ENCODE measurements at places on chromosomes 7 and 10. TPM values are rescaled to one million over a fixed set of nuclear protein-coding genes. Genes with fewer than 3 reads are reported as not detected.

The TACC2 gene
- 173 TPM for total RNA-seq

The BTBD16 gene
- total RNA-seq: 0.55 TPM

The ADCYAP1R1 gene
- 17.6 TPM for total RNA-seq

The ADAP1 gene
- total RNA-seq: 11.4 TPM

The STAM gene
- total RNA-seq: 19.3 TPM

The YAE1 gene
- total RNA-seq: 16.3 TPM

The LOXL4 gene
- 12.2 TPM for total RNA-seq

The JCAD gene
- 141 TPM for total RNA-seq

The EIF5AL1 gene
- 0.16 TPM for total RNA-seq

The GALNT17 gene
- 43.2 TPM for total RNA-seq

The GPR158 gene
- total RNA-seq: 1.1 TPM

DNA sequence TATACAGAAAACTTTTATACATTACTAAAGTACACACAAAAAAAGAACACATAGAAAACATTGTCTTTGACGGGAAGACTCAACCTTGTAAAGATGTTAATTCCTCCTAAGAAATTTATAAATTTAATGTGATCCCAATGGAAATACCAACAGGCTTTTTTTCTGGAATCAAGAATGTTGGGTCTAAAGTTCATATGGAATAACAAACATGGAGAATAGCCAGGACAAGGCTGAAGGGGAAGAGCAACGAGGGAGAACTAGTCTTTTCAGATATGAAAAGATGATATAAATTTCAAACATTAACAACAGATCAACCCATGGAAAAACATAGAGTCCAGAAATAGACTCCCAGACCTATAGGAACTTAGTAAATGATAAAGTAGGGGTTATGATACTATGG, 19.8 kb downstream of the HIPK2 start:
- no peak for DNase-seq

DNA sequence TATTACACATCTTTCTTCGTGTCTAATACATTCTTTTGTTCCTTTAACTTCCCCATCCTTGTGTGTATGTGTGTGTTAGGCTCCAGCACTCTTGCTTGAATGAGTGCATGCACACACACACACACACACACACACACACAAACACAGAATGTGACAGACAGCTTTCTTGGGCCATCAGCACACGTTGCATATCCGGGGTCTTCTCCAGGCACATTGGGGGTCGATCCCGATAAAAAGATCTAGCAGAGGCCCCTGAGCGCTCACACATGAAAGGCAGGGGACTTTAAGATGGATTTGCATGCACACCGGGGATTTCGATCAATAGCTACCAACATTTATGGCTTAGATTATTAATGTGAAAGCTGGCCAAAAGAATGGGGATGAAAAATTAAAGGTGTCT, 4.5 kb downstream of the SKIDA1 start:
- DNase-seq: no peak

GRCh38 chr10:118763202-118763988, 8.6 kb upstream of the CACUL1 start:
- no peak for DNase-seq

DNA sequence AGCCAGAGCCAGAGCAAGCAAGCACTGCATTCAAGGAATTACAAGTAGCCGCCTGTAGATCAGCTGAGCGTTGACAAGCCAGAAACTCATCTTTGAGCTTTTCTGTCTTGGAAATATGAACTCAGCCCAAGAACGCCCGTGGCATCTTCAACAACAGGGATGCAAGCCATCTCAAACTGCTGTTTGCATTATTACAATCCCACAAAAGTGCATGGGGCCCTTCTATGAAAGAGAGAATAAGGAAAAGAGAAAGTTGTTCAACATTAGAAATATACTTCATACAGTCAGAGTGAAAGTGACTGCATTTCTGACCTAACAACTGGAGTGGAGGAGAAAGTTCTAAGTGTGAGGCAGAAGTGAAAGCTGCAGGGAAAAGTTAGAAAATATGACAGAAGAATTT, 6.5 kb downstream of the SGCE start:
- no peak for DNase-seq

- DNase-seq: no peak
Measured at GRCh38 chr7:97002555-97003261, 2.6 kb upstream of the DLX6 start.

DNA sequence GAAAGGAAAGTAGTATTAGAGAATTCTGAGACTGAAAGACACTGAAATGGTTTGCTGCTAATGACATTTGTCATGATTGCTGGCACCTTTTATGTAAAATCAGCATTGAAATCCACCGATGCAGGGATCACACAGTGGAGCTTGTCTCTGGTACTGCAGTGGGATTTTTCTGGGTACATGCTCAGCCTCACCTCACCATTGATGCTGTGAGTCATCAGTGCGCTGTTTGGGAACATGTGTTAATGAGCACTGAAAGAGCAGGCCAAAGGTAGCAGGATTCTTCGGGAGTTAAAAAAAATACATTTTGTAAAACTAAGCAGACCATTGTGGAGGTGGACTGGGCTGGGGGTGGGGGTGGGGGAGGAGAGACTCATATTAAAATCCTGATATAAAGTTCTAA, 174.9 kb downstream of the CREB5 start:
- DNase-seq: no peak

DNA sequence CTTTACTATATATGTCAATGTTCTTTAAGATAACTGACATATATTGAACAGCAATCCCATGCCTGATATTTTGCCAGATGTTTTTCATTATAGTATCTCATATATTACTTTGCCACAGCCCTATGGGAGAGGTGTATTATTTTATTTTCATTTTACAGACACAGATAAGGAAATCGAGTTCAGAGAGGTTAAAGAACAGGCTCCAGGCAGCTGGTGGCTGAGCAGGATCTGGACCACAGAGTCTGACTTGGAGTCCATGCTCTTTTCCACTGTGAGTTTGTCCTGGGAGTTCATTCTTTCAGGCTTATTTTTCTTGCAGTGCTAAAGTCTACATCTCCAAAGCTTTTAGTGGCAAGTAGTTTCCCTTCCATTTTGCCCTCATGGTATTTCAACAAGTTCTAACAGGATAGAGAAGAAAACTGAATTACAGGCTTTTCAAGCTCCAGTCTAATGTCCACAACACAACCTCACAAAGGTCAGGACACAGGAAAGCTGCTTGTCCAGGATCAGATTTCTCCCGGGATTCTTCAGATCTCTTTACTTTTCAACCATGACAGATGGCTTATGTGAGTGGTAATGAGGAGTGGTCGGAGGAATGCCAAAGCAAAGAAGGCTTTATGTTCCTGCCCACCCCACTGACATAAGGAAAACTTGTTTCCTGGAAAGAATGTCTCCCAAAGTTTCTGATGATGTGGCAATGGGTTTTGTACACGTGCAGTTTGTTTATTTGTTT, 13.1 kb upstream of the SLC35B4 start:
- no peak for DNase-seq

- no peak for DNase-seq
Measured at GRCh38 chr7:36600869-36601530, 123.3 kb downstream of the AOAH start.

DNA sequence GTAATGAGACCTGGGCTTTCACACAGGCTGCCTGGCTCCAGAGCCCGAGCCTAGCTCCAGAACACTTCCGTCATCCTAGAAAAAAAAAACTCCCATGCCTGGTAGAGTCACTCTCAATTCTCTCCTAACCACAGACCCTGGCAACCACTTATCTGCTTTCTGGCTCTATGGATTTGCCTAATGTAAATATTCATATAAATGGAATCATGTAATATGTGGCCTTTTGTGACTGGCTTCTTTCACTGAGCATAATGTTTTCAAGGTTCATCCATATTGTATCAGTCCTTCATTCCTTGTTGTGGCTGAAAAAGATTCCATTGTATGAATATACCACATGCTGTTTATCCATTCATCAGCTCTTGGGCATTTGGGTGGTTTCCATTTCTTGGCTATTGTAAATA, 167.7 kb upstream of the MKLN1 start:
- DNase-seq: no peak

DNA sequence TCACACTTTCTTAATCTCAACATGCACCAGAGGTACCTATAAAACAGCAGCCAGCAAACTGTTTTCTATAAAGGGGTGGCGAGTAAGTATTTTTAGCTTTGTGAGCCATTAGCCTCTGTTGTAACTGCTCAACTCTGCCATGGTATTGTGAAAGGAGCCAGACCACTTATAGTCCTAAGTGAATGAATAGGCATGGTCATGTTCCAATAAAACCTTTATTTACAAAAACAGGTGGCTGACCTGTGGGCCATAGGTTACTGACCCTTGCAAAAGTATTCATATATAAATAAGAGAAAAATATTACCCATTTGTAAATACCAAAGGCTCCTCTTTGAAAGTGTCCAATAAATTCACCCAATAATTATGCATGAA, 50.3 kb downstream of the ICA1 start:
- no peak for DNase-seq

GRCh38 chr7:45215601-45216062, 58.0 kb downstream of the RAMP3 start:
- no peak for DNase-seq

GRCh38 chr7:142485617-142486226, 227.9 kb upstream of the PRSS58 start:
- no peak for DNase-seq

- DNase-seq: peak; percentile 40
Measured at GRCh38 chr7:1818575-1819258, 148.6 kb downstream of the ELFN1 start.

- DNase-seq: no peak
Measured at GRCh38 chr10:17744341-17744861, 7.6 kb upstream of the TMEM236 start.

- no peak for DNase-seq
Measured at GRCh38 chr10:95539560-95540284, 21.4 kb downstream of the SORBS1 start.

- DNase-seq: no peak
Measured at GRCh38 chr10:59000162-59000825, 176.1 kb upstream of the PHYHIPL start.

DNA sequence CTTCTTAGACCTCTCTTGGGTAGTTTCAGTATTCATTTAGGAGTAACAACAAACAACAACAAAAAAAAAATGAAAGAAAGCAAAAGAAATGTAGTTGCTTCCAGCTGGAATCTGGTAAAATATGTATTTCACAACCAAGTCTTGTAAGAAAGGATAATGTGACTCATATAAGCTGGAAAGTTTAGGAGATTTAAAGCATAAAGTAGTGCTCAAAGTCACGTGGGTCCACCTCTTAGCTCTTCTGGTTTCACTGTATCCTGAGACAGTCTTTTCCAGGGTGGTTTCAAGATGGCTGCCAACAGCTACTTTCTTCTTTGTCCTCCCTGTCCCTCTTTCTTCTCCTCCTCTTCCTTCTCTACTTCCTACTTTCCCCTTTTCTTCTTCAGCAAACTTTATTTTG, 69.5 kb upstream of the CDK13 start:
- DNase-seq: no peak

DNA sequence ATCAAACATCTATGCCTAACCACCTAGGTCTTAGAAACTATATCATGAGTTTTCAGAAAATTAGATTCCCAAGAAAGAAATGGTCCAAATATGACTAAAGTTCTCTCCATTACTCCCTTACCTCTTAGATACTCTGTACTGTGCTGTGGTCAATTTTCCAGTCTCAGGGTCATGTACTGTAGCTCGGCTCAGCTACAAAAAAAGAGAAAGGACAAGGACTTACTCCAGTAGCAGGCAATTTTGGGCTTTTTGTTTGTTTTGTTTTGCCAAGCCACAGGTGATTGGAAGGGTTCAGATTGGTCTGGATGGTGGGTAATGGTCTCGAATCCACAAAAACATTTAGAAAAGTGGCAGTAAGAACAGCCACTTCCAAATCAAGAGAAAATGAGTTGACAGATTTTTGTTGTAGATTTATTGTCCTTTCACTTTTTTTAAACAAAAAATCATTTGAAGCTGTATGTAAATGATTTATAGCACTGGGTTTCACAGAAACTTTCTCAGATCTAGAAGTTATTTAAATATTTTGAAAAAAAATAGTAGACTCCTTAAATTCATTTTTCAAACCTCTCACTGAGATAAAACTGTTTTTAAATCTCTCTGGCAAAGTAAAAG, 52.8 kb downstream of the P4HA1 start:
- no peak for DNase-seq

DNA sequence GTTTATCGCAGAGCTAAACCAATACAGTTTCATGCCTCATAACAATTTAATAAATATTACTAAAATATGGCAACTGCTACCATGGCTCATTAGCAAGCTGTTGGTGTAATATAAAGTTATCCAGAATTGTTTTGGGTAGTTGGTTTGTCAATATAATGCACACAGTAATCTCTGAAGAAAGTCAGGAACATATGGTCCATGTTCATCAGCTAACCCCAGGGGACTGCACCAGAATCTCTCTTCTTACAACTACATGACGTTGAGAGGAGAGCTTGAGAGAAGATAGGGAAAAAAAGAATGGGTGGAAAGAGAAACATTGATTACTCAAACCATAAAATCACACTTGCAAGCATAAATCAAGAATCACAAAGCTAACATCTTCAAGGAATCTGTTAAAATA, 333.7 kb downstream of the NRG3 start:
- DNase-seq: no peak

- DNase-seq: no peak
Measured at GRCh38 chr10:10992072-10992471, 25.6 kb upstream of the CELF2 start.

- no peak for DNase-seq
Measured at GRCh38 chr10:109968953-109969759, 38.6 kb upstream of the ADD3 start.

DNA sequence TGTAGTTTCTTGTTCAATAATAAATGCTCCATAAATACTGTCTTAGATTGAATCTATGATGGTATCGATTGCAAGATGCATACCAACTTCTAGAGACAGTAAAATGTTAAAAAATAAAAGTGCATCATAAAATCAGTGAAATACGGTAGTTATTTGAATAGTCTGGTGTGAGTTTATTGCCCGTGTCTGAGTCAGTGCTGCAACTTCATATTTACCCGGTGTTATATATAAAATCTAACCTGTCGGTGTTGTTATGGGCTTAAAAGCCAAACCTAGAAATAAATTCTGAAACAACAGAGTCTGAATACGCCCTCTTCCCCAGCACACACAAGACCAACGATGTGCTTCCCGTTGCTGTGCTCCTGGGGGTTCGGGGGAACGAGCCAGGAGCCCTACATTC, 16.3 kb downstream of the MACROH2A2 start:
- DNase-seq: no peak

Data from sigmoid colon (tissue), 7 donors.